Muscle of back (tissue), 13 donors: ENCODE measurements at places on chromosomes 11 and 22.

GRCh38 chr11:1568441-1568911, 3.6 kb downstream of the DUSP8 start:
- no peak for DNase-seq

DNA sequence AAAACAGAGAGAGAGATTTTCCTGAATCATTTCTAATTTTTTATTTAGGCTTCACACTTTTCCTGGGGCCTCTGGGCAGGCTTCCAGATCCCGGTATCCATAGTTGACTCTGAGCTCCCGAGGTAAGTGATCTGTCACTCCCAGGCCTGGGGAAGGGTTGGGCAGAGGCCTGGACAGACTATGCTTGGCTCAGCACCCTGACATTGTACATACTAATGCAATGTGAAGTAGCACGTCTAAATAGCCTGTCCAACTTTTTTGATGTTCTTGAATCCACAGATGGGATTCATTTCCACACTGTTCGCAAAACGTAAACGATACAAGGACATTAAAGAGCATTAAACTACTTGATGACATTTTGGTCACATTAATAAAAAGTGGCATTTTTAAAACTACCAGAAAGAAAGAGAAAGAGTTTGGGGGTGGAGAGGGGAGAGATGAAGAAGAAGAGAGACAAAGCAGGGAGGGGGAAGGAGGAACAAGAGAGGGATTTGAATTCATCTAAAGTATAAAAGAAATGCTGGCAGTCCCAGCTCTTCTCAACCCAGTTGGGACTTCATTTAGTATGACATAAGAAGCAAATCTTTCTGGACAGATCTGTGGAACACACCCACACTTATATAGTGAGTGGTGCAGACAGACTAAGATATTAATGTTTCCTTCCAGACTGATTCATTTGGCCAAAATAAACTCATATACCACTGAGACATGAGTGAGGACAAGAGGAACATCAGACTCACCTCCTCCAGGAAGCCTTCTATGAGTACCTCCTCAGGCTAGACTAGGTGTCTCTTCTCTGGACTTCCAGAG, 514.2 kb downstream of the SOX6 start:
- no peak for DNase-seq

DNA sequence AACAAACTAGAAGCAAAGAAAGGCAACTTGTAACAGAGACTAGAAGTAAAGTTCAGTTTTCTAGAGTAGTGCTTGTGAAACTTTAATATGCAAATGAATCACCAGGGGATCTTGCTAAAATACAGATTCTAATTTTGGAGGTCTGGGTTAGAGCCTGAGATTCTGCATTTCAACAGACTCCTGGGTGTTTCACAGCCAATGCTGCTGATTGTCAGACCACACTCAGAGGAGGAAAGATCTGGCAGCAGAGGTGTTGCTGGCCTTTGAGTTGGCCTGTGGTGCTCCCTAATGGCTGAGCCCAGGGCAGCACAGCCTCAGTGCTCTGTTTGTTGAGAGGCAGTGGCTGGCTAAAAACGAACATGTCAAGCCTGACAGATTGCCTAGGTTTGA, 5.4 kb downstream of the CRY2 start:
- no peak for DNase-seq

DNA sequence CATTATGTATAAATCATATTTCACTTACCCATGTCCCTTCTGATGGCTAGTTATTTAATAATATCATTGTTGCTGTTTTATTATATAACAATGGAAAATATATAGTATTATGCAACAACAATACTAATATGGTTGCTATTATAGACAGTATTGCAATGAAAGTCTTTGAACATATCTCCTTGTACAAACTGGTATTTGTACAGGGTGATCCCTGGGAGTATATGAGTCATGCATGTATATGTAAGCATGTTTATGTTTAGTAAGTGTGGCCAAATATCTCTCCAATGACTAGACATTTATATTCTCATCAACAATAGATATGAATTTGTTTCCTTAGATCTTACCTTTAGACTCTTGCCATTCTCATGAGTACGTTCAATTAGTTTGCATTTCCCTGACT, 55.9 kb downstream of the KCNC1 start:
- no peak for DNase-seq
